NCI-H510A (cell line): ENCODE measurements at places on chromosomes 12 and 14.

GRCh38 chr12:119593578-119594398 lies at the start of gene TMEM233:
Gene TMEM233 (plus strand): TSS chr12:119593774. CDS start chr12:119593849, 75 bp downstream.
- peak; percentile 6 for DNase-seq

- DNase-seq, result no peak
These were observed 48.2 kb downstream of the MBIP start for GRCh38 chr14:36271939-36272907.

DNA sequence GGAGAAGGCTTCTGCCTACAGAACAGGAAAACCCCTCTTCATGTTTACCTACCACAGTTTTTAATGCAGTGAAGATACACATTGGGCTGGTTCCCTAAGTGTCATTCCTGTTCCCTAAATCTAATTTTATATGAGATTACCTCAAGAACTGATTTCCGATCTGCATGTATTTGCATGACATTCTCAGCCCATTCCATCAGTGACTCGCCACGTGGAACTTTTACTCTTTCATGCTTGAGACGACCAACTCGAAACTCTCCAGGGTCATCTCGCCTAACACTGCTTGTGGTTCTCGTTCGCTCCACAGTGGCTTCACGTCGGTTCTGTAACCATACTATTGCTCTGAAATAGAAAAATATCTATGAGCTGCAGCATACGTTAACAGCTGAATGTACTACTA lies 83.1 kb upstream of the STRN3 start:
- no peak for DNase-seq

DNA sequence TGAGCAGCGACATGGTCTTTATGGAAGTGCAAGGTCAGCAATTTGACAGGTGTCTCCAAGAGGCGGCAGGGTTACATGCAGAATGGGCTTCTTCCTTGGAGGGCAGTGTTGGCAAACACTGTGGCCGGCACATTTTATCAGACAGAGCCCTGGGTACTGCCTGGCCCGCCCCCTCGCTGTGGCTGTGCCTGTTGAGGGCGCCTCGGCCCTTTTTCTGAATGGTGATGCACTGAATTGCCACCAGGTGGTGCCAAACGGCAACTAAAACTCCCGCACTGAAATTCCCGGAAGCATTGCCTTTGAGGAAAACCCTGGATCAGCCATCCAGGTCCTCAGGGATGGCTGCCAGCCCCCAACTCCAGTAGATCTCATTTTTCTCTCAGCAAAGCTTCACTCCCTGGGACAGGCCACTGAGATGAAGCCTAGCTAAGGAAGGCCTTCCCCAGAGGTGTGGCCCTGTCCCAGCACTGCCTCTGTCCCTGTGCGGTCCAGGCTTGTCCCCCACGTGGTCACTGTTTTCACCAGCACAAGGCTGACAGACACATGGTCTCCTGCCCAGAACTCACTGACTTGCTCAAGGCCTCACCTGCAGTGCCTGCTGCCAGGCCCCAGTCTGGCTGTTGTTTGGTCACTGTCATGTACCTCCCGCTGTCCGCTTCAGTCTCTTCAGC lies 73.6 kb downstream of the TESC start:
- DNase-seq, result peak; percentile 65

DNA sequence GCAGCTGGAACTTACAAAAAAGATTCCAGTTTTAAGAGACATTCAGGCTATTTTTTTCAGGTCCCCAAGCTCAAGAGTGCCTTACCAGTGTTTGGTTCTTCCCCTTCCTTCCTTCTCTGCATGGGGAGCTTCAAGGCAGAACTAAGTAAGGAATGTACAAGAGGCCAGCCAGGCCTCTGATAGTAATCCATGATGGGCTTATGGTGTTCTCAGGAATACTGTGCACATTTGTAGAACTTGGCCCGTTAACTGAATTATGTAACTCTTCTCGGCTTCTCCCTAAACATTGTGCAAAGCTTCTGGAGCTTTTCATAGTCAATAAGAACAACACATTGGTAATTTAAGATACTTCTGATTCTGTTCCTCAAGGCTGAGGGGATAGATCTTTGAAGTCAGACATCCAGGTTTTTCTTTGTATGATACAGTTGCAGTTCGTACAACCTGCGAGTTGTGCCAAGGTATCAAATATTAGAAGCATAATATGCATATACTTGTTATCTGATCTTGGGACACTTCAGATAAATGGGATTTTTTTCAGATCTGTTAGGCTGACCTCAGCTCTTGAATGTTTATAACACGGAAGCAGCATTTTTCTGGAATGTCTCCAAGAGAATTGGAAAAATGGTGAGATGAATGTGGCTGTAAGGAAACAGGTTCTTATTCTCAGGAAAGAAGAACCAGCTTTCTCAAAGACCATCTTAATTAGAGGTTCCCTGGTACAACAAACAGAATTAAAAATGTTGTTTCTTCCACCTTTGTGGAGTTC lies 148.6 kb downstream of the ANO4 start:
- no peak for DNase-seq

DNA sequence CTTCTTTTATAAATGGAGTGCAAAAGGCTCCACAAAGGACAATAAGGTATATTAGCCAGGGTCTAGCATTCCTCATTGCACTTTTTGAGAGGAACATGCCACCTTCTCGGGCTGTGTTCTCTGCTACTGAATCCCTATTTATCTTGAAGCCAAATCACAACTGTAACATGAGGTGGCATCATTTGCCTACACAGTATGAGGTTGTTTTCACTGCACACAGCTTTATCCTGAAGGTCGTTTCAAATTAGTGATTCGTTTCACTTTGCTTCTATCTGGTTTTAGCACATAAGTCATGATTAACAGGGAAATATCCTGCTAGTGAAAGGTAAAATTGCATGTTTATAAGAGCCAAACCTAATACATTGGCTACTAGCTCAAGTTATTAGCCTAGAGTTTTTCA lies 153.8 kb downstream of the SLC35F4 start:
- no peak for DNase-seq

DNA sequence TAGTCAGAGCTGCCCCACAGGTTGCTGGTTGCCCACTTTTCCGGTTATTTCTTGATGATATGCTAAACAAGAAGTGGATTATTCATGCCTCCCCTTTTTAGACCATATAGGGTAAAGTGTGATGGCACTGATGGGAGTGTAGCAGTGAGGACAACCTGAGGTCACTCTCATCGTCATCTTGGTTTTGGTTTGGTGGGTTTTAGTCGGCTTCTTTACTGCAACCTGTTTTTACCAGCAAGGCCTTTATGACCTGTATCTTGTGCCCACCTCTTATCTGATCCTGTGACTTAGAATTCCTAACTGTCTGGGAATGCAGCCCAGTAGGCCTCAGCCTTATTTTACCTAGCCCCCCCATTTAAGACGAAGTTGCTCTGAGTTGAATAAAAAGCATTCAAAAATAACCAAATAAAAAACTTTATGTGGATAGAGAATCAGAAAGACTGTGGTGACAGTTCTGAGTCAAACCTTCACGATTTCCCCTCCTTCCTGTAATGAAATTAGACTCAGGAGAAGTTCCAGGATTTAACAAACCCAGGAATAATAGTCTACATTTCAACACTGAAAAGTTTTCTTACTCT lies 144.2 kb downstream of the PAWR start:
- DNase-seq, result no peak

DNA sequence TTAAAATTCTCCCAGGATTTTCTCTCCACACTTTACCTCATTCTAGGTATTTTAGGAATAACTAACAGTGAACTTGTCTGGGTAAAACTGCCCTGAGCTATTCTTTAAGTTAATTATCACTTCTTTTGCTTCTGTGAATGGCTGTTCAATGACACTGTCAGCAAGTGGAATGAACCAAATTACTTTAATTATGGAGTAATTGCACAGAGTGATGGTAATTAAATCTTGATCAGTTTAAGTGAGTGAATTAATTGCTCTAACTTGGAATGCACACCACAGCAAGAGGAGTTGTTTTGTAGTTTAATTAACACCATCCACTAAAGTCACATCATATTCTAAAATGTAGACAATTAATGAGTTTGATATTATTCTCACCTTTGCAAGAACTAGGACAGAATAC lies 36.2 kb upstream of the TMEM260 start:
- DNase-seq, result no peak

DNA sequence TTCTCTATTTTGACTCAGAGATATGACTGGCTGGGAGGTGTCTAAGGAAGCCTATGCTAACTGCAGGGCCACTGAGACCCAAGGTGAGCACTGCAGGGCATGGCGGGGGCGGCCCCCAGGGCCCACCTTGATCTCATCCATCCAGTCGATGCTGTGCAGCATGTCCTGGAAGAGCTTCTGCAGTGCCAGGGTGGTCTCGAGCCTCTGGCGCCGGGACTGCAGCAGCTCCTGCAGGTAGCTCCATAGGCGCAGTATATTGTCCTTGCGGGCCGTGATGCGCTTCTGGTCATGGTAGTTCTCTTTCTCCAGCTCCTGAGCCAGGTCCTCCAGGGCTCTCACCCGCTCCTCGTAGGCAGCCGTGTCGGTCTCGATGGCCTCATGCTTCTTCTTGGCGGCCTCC lies 84.5 kb downstream of the SPTB start:
- DNase-seq, result no peak

GRCh38 chr12:34395056-34396005 lies 373.0 kb downstream of the ALG10 start:
- DNase-seq, result no peak

DNA sequence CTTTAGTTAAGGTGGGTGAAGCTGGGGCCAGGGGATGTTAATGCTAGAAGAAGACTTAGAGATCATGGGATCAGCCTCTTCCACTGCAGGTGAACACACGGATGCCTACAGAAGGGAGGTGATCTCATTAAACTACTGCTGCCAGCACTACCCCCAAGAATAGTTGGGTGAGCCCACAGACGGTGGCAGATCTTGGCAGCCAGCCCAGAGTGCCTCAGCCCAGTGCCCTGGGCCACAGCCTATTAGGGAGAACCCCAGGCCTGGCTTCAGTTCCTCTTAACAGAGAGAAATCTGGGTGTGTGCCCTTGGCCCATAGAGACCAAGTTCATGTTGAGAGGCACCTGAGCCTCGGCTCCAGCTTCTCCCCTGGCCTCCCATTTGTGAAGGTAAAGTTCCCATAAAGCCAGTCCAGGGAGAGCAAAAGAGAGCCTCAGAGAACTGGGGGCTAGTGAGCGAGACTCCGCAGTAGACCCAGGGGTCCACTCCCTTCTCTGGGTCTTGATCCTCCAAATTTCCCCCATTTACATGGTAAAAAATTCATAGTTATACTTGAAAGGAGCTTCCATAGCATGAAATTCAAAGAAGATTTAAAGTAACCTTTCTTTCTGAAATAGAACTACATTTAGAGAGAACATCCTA lies 125.0 kb upstream of the CCND2 start:
- DNase-seq, result no peak

DNA sequence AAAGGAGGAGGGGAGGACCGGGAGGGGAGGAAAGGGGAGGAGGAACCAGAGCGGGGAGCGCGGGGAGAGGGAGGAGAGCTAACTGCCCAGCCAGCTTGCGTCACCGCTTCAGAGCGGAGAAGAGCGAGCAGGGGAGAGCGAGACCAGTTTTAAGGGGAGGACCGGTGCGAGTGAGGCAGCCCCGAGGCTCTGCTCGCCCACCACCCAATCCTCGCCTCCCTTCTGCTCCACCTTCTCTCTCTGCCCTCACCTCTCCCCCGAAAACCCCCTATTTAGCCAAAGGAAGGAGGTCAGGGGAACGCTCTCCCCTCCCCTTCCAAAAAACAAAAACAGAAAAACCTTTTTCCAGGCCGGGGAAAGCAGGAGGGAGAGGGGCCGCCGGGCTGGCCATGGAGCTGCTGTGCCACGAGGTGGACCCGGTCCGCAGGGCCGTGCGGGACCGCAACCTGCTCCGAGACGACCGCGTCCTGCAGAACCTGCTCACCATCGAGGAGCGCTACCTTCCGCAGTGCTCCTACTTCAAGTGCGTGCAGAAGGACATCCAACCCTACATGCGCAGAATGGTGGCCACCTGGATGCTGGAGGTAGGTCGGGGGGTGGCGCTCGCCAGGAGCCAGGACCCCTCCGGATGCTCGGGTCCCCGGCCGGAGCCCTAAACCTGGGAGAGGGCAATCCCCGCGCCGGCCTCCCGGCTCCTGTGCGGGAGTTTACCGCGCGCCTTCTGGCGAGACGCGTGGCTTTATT lies at the start of gene CCND2:
TSS of gene CCND2 (plus strand) at position 111 of the 744 bp plus-strand sequence. CDS start at position 390, 279 bp downstream.
- DNase-seq, result peak; percentile 13

DNA sequence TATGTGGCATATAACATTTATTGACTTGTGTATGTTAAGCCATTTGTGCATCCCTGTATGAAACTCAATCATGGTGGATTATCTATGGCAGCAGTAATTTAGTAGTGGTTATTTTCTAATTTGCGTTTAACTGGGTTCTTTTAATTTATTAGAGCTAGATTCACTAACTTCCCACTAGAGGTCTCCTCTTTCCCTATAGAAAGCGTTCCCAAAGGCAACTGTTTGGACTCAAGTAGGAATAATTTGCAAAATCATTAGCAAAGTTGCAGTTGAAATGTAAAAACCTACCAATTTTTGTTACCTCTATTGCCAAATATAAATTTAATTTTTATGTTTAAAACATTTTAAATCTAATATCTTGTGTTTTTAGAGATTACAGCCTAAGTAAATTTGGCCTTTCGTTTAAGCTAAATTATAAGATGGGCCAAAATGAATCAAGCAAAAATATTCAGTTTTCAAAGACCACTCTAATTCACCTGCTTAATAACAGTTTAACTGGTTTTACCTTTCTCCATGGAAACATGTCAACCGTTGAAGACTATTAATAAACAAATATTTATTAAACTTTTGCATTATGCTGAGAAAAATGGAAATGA lies 6.0 kb downstream of the DMAC2L start:
- no peak for DNase-seq

- peak; percentile 17 for DNase-seq
These were observed 176.7 kb downstream of the CALM1 start for GRCh38 chr14:90573385-90574105.

DNA sequence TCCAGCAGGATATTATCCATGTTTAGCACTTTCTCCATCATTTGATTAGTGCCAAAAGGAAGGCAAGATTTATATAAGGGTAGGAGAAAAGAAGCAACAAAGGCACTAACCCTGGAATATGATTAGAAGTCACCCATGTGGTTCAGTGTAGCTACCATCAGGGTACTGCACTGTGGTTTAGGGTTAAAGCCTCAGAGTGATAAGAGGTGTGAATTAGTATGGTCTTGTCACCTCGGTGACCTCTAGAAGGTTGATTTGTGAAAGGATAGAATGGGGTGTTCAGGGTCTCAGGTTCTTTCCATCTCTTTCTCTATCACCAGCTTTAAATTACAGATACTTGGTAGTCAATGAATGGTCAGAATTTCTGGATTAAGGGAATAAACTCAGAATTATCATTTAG lies 103.0 kb upstream of the TMTC2 start:
- DNase-seq, result no peak

- DNase-seq, result no peak
These were observed 156.6 kb downstream of the TGFB3 start for GRCh38 chr14:75825147-75825592.

DNA sequence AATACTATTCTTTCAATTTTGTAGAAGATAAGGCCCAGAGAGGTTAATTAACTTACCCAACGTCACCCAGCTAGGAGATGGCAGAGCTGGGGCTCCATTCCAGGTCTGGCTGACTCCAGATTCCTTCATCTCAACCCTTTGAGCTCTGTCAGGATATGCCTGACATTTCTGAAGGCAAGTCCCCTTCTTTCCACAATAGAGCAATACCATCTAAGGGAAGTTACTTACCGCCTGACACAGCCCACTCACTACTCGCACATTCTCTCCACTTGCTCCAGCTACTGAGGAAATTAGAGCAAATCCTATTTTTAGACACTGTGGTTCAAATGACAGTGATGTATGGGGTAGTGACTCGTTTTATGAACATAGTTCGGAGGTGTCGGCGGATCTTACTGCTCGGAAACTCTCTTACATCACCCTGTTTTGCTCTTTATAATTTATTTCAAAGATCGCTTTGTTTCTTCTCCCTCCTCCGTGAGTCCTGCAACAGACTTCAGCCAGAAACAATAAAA lies 2.0 kb upstream of the WSCD2 start:
- no peak for DNase-seq
